NCI-H1436 treated with DMSO at 0.1 percent for 48 hours (cell line): ENCODE measurements at places on chromosomes 1 and 21.
A peak's percentile ranks its signal among the peaks of the same experiment; 100 is the strongest.

GRCh38 chr1:56578138-56578962 is 1.0 kb downstream of the PLPP3 start:
- DNase-seq: no peak

DNA sequence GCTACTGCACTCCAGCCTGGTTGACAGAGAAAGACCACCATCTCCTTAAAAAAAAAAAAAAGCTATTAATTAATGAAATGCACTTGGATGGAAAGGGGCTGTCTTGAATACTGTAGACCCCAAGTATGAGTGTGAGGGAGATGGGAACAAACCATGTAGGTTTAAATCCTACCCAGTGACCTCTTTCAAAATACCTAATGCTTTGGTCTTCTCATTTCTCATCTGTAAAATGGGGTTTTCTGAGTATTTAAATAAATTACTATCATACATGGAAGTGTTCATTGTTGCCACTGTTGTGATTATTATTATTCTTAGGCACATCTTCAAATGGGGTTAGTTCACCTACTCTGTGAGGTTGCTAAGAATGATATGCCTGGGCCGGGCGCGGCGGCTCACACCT is 17.1 kb upstream of the FUCA1 start:
- DNase-seq: no peak

DNA sequence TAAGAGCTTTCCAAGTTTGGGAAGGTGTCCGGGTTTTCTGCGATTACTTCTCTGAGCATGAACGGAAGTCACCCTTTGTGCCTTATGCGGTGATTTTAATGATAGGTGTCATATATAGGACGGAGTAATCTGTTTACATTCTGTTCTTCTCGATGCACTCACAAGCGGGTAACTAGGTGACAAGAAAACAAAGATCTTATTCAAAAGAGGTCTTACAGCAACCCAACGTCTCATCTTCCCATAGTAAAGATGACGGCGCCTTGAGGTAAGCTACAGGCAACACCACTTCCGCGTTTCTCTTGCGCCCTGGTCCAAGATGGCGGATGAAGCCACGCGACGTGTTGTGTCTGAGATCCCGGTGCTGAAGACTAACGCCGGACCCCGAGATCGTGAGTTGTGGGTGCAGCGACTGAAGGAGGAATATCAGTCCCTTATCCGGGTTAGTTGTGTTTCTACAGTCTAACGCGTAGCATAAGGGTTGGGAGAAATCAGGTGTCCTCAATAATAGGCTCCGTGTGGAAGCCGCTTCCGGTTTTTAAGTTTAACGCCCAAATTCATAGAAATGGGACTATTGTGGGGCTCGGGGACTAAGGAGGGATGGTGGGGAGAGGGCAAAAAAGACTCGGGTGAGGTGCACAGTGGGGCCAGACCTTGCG is at the start of gene UFC1:
Gene UFC1, plus strand, starts transcription at position 297 of the 656 bp plus-strand sequence. Its CDS starts 20 bp downstream, at position 317.
- peak; percentile 73 for DNase-seq

DNA sequence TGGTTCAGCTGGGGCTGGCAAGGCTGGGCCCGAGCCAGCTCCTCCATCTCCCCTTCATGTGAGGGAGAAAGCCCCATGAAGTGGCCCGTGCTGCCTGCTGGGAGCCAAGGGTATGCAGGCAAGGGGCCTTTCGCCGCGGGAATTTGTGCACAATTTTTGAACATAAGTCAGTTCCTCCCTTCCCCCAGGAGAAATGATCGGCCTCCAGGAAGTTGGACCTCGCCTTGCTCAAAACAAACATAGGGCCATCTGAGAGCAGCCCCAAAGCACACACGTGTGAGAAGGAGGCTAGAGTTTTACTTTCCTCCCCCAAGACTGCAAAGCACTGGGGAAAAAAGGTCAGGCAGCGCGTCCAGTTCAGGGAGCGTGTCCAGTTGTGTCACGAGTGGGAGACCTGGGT is 64.7 kb downstream of the PRDM16 start:
- no peak for DNase-seq

DNA sequence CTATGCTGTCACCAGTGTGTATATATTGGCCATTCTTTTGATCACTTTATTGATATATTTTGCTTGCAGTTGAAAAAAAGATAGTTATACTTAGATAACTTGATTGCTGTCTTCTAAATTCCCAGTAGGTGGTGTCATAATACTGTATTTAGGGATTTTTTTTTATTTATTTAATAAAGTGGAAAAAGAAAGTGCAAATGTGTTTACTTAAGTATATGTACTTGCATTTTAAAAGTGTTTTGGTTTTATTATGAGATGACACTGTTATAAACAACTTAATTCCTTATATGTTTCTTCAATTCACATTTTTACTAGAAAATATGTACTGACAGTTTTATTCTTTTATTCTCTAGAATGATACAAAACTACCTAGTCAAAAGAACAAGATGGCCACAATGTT is 164.8 kb downstream of the USP25 start:
- no peak for DNase-seq

DNA sequence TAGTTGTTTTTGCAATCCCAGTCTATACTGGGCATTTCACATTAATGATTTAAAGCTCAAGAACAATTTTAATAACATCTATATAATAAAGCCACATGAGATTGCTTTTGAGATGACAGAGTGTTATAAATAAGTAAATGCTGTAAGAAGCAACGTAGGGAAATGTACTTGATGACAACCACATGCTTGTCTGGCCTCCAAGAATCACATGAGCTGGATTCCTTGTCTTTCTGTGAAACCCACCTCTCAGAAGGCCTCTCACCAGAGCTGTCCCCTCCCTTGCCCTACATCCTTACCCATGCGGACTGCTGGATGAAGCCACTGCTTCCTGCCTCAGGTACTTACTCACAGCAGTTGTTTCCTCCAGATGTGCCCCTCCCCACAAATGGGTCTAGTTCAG is 145.1 kb upstream of the CTTNBP2NL start:
- DNase-seq: no peak

- no peak for DNase-seq
Observed at GRCh38 chr1:18414321-18414720, 66.4 kb upstream of the KLHDC7A start.

DNA sequence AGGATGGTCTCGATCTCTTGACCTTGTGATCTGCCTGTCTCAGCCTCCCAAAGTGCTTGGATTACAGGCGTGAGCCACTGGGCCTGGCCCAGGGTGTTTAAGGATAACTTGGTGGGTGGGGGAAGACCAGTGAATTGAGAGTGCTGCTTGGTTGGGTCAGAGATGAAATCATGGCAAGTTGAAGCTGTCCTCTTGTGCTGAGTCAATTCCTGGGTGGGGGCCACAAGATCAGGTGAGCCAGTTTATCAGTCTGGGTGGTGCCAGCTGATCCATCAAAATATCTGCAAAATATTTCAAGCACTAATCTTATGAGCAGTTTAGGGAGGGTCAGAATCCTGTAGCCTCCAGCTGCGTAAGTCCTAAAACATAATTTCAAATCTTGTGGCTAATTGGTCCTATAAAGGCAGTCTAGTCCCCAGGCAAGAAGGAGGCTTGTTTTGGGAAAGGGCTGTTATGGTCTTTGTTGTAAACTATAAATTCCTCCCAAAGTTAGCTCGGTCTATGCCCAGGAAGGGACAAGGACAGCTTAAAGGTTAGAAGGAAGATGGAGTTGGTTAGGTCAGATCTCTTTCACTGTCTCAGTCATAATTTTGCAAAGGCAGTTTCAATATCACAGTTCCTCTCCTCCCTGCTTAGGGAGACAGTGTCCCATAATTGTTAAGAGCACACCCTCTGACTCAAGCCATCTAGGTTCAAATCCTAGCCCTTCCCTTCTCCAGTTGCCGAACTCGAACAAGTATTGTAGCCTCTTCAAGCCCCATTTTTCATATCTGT is 66.8 kb upstream of the BACH1 start:
- DNase-seq: no peak

- DNase-seq: no peak
Observed at GRCh38 chr1:54142146-54142900, 10.5 kb downstream of the CDCP2 start.

DNA sequence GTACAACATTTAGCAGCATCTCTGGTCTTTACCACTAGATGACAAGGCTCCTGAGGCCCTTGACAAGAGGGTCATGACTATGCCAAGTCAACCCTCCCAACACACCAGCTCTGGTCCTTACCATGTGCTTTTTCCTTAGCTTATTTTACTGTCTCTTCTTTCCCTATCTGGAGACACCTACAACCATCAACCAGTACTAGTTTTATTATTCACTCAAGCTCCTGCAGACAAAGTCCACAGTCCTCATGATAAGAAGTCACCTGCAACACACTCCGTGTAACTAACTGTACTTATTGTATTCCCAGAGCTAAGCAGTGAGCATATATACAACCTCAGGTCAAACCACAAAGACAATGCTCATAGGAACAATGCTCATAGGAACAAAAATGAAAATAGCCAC is 15.3 kb downstream of the PABPC4 start:
- DNase-seq: no peak

GRCh38 chr1:162404550-162405160 is 7.3 kb downstream of the SH2D1B start:
- DNase-seq: no peak

GRCh38 chr1:17287130-17287776 is 20.7 kb upstream of the PADI4 start:
- no peak for DNase-seq

- no peak for DNase-seq
Observed at GRCh38 chr1:61515096-61515495, 209.8 kb downstream of the TM2D1 start.

GRCh38 chr1:3115275-3116149 is 46.5 kb downstream of the PRDM16 start:
- DNase-seq: no peak
